Left ventricle myocardium superior (tissue), 1 donor: ENCODE measurements at places on chromosomes 2 and 18.

DNA sequence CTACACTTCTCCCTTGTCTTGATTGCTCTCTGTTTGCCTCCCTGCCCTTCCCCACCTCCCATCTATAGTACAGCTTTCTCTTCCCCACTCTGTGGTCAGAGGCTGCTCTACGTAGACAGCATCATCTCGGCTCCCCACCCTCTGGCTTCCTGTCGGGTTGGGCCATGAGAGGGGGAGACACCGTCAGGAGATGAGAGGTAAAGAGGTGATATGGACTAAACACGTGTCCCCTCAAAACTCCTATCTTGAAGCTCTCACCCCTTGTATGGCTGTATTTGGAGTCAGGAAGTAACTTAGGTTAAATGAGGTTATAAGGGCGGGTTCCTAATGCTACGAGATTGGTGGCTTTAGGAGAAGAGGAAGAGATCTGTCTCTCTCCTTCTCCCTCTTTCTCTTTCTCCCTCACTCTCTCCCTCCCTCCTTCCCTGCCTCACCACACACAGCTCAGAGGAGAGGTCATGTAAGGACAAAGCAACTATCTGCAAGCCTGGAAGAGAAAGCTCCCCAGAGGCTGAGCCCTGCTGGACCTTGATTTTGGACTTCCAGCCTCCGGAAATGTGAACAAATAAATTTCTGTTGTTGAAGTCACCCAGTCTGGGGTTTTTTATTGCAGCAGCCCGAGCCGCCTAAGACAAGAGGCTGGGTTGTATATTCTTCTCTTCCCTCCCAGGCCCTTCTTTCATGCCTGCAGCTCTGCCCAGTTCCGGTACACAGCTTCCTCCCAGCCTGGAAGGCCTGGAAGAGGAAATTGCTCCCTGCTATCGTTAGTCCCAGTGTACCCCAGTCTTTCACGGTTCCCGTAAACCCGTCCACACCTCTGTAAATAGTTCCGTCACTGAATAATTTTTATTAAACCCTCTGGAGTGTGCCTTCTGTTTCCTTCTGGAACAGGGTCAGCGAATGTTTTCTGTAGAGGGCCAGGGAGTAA is 138.0 kb downstream of the AKAIN1 start:
- DNase-seq, result peak; percentile 26

DNA sequence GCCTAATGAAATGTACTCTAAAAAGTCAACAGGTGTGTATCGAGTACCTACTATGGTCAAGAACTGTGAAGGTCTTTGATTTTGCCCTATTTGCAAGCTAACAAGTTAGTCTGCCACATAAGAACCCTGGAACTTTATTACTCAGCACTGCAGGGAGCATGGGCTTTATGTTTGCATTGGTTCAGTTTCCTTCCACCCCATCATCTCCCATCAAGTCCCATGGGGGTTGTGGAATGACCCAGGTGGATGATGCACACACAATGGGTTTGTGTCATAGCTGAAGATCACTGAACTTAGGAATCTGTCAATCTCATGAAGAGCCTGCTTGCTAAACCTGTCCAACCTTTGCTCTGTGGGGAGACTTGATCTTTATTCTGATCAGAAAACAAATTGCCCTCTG is 265.5 kb downstream of the RPRM start:
- DNase-seq, result no peak

- DNase-seq, result no peak
These were observed 54.5 kb downstream of the TBC1D8 start for GRCh38 chr2:101096619-101097142.

- DNase-seq, result no peak
These were observed 401.6 kb downstream of the GPD2 start for GRCh38 chr2:156837635-156838370.

GRCh38 chr2:234954551-234954992 is 2.8 kb downstream of the SH3BP4 start:
- DNase-seq, result no peak

DNA sequence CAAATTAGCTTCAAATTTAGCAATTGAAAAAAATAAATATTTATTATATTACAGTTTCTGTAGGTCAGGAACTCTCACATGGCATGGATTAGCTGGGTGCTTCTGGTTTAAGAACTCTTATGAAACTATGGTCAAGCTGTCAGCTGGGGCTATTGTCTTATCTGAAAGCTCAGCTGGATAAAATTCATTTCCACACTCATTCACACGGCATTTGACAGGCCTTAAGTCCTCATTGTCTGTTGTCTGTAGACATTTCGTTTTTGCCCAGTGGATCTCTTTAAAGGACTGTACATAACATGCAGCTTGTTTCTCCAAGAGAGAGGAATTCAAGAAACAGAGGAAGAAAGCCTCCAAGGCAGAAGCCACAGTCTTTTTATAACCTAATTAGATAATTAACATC is 1556.8 kb upstream of the SLC39A10 start:
- DNase-seq, result no peak

DNA sequence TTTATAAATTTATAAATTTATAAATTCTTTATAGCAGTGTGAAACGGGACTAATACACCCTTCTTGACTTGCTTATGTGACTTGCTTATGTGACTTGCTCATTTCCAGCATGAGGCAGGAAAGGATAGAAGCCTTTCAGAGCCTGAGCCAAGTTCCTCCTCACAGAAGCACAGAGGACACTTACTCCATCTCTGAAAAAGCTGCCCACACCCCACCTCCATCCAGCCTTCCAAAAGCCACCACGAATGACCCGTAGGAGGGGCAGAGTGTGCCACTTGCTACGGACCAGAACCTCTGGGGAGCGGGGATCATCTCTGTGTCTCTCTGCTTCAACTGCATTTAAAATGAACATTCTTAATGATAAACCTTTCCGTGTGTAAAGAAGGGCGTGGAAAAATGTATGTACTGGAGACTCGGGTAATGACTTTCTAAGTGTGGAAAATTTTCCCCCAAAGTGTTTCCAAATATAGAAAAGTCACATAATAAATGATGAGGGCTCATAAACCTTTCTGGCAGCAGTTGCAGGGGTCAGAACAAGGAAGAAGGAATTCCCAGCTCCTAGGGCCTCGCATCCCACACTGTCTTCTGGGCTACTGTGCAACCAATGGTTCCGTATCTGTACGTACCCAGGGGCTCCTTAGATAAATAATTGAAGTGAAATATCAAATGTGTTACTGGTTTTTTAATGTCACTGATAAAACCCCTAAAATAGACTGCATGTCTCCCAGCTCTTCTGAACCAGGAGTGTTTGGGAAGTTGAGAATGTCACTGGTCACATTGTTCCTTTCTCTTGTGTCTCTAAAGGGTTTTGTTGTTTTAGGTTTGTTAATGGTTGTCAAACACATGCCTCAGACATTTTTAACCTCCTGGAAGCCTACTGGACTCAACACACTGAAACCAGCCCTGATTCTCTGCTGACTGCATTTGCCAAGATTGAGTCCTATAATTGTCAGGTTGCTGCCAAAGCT is 104.5 kb upstream of the LTBP1 start:
- no peak for DNase-seq

DNA sequence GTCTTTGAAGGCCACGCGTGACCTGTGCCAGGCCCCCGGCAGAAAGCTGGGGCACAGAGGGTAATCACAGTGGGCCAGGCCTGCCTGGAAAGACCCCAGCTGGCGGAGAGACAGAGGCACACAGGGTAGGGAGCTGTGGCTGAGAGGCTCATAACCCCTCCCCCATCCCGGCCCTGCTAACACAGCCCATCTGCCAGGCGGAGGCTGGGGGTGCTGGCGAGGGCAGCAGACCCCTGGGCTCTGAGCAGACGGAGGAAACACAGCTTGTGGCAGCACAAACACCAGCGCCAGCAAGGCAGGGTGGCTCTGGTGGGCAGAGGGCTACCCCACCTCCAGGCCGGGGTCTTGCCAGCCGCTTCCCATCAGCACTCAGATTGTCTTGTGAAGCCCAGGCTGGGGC is 19.0 kb downstream of the HS6ST1 start:
- peak; percentile 21 for DNase-seq

DNA sequence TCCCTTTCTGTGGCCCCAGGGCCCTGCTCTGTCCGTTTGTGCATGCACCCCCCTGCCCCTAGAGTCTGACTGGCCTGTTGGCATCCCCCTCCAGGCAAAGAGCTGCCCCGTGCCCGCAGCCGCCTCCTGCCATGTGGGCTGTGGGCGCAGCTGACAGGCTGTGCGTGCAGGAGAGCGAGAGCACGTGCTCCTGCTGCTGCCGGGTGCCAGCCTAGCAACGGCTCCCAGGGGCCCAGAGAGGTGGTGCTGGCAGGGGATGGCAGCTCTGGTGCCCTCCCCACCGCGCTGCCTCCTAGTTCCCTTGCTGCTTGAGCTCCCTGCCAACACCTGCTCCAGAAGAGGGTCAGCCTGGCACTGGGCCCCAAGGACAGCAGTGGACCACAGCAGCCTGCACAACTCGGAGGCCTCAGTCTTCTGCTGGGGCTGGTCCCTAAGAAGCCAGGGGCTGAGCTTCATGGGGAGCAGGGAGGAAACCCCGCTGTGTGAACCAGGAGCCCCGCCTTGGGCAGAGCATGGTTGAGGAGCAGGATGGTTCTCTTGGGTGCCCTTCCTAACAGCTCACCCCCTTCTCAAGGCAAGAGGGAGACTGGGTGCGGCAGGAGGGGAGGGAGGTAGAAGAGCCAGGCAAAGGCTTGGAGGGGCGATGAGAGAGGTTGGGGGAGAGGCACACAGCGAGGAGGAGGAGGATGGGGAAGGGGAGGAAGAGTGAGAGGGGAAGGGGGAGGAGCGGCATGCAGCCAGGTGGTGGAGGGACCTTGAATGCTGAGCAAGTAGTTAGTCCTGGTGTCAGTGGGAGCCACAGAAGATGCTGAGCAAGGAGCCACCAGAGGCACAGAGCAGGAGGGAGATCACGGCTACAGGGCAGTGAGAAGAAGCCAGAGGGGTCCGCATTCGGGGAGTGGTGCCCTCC is 23.8 kb upstream of the PTMA start:
- DNase-seq, result peak; percentile 76

- no peak for DNase-seq
These were observed 82.8 kb downstream of the TMEM17 start for GRCh38 chr2:62423235-62423634.

GRCh38 chr18:69691008-69691760 is 256.5 kb downstream of the CD226 start:
- no peak for DNase-seq

GRCh38 chr2:191566344-191566743 is 111.6 kb upstream of the NABP1 start:
- peak; percentile 43 for DNase-seq

- no peak for DNase-seq
These were observed 67.6 kb downstream of the AGAP1 start for GRCh38 chr2:235561450-235561849.

GRCh38 chr2:173555833-173556232 is 201.2 kb downstream of the CDCA7 start:
- DNase-seq, result no peak

- DNase-seq, result peak; percentile 86
These were observed 59.2 kb downstream of the IL1R2 start for GRCh38 chr2:102050854-102051391.

DNA sequence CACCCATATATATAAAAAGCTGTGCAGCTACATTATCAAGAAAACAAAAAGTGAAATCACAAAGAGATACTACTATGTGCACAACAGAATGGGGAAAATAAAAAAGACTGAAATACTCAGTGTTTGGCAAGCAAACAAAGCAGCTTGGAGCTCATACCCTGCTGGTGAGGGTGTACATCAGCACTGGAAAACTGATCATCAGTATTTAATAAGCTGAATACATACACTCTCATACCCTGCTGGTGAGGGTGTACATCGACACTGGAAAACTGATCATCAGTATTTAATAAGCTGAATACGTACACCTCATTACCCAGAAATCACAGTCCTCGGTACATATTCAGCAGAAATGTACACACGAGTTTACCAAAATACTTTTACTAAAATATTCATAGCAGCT is 220.8 kb downstream of the SPP2 start:
- DNase-seq, result no peak

DNA sequence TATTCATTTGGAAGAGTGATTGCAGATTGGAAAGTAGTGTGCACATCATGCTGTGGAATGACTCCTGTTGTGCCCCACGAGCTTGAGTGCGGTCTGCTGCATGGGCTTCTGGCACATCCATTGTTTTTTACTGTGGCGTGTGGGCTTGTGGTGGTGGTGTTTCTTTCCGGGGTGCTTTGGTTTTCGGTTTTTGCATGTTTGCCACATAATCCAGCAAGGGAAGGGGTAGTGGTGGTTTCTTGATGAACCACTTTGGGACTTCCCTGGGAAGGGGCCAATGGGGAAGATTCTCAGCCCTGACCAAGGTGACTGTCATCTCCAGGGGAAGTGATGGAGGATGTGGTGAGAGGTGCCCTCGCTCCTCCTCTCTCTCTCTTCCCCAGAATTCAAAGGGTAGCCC is 57.0 kb downstream of the COA5 start:
- DNase-seq, result no peak

DNA sequence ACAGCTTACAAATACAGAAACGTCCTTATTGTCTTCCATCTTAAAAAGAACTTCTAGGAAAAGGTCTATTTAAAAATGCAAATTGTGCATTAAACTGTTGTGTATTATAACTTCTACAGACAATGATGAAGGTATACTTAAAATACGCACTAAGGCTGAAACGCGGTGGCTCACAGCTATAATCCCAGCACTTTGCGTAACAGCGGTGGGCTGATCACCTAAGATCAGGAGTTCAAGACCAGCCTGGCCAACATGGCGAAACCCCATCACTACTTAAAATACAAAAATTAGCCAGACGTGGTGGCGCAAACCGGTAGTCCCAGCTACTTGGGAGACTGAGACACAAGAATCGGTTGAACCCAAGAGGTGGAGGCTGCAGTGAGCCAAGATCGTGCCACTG is 4.9 kb downstream of the CUL3 start:
- no peak for DNase-seq

DNA sequence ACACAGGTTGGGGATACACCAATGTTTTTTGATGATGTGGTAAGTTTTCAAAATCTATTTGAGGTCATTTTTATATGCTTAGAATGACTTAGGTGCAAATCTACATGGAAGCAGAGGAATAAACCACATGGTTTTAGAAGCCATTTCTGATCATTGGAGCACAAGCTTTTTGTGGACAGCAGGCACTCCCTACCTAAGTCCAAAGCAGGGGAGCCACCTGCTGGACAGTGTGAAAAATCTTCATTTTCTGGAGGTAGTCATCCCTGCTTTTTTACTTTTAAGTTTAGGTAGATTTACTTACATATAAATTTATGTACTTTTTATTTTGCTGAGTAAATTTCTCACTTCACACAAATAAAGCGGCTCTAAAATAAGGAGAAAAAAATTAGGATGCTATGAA is 323.2 kb downstream of the PLCL1 start:
- DNase-seq, result no peak

GRCh38 chr18:28045176-28045810 is 131.6 kb downstream of the CDH2 start:
- DNase-seq, result no peak

- DNase-seq, result no peak
These were observed 657 bp downstream of the ATP8B1 start for GRCh38 chr18:57802213-57803102.
